ENCODE measurements at places on chromosomes 3 and 15.

- DNase-seq: no peak
Measured at GRCh38 chr3:13706886-13707285, 158.0 kb downstream of the FBLN2 start.

- no peak for DNase-seq
Measured at GRCh38 chr3:140273542-140274195, 338.7 kb downstream of the CLSTN2 start.

DNA sequence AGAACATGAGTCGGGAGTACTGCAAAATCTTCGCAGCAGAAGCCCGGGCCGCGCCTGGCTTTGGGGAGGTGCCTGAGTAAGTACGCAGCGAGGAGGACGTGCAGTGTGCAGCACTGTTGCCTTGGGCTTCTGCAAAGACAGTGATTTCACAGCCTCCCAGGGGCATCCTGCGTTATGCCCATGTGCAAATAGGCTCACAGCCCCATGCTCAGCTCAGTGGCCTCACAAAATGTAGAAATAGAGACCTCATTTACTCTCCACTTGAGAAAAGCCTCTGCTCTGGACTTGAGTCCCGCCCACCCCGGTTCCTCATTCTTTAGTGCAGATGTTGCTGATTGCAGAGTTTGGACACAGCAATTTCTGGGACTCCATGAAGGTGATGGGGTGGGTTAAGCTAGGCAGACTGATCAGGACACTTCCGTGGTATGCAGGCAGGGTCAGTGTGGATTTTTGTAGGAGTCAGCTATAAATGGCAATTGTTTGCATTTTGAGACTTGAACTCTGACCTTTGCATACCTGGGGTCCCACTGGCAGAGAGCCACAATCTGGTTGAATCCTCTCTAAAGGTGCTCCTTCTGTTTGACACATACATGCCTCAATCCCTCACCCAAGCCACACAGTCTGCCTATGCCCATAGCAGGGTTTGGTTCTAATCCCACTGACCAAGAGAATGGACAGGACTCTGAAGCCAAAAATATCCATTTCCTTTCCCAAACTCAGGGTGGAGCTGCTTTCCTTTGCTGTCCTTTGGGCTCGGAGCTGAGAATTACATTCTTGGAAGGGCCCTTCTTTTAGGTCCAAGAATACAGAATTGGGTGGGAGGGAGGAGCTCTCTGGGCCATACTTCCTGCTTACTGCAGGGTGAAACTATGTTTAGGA is 20.7 kb upstream of the SLC28A1 start:
- DNase-seq: no peak

DNA sequence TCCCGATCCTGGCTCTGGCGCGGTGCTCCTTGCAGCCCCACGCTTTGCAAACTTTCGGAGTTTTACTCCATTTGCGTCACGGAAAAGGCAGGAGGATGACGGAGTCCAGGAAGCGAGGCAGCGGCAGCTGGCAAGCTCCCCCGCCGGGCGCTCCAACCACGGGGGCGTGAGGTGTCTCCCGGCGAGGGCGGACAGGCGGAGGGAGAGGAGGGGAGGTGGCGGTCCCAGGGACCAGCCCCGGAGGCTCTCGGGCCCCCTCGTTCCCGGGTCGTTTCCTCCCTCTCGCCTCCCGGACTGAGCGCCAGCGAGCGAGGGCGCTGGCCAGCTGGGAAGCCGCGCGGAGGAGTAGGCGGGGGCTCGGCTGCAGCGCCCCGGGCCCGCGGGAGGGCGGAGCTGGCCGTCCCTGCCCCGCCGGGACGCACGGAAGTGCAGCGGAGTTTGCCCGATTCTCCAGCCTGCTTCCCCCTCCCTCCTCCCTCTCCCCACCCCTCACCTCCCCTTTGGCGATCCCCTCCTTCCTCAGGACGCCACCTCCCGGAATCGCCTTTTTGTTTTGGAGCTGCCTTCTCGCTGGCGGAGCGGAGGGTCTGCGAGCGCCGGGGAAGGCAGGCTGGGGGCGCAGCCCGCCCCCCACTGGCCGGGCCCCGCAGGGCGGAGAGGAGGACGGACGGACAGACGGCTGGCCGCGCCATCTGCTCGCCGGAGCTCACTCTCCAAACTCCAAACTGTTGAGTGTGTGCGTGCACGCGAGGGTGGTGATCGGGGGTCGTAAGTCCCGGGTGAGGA is at the start of gene SNX33:
Gene SNX33 (plus strand): TSS at position 543 of the 786 bp plus-strand sequence. CDS start 1,191 bp downstream, outside the sequence.
- DNase-seq: peak; percentile 94

DNA sequence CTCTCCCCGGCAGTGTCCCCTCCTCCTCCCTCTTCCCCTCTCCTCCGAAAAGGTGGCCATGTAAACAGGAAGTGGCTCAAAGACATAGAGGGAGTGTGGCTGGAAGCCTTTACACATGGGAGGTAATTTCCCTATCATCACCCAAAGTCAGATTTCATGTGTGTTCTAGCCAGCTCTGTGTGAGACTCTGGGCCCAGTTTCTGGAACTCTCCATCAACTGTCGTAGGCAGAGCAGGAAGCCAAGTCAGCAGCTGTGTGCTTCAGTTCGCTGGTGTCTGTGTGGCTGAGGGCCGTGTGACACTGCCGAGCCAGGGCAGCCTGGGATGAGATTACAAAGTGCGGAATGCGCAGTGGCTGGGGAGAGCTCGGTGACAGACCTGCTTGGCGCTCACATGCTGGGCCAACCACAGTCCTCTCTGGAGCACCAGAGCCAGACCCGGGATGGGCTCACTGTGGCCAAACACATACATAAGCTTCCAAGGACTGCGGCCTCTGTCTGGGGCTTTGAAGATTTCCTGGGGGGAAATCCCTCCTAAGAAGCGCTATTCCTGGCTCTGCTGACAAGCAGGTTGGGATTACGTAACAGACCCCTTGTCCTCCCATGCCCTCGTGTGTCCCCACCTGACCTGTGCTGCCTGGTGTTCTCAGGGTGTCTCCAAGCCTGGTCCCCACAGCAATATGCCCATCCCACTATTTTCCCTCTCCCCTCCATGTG is 50.7 kb downstream of the UMPS start:
- peak; percentile 95 for DNase-seq

DNA sequence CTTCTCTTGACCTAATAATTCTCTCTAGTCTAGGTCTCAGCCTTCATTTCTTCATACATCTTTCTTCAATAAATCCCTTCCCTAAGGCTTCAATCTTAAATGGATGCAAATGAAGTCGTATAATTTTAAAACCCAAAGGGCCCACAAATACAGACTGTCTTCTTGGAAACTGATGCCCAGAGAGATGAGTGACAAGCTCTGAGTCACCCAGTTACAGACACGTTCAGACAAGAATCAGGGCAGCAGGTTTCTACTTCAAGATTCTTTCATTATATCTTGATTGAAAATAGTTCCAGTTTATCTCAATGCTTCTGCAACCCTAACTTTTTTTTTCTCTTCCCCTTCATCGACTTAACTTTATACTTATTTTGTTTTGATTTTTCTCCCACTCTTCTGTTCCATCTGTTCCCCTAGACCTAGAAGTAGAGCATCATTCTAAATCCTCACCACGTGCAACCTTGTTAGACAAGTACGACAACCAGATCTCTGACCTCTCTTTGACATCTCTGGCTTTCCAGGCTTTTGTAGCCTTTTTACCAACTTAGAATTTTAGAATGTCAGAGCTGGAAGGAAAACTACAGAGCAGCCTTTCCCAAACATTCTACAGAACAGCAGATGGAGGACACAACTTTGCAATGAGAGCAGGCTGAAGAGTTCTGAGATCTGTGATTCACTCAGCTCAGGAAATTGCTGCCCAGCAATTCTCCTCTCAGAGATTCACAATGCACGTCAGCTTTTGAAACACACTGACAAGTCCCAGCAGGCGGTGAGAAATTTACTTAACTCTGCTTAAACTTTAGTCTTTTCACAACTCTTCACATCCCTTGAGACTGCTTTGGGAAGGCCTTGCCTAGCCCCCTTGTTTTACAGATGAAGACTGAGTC is 25.3 kb downstream of the NCEH1 start:
- DNase-seq: no peak

- DNase-seq: no peak
Measured at GRCh38 chr3:26931896-26932295, 309.3 kb downstream of the LRRC3B start.

Measured in right cardiac atrium (tissue), 5 donors.